Stimulated activated naive CD4-positive, alpha-beta T cell (primary cell): ENCODE measurements at places on chromosomes 4 and X.

DNA sequence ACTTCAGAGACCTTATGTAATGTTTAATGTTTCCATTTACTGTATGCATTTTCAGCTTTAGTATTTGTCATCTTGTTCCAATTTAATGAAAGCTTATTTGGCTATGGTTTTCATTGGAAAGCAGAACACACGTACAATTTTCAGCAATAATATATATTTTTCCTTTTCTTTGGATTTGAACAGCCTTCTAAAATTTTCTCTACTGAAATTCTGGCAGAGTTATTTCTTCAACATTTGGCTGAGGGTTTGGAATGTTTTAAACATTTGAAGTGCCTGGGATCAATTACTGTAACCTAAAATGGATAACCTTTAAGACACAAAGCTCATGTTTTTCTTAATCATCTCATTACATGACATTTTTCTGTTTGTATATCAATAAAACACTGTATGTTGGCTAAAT is 156.9 kb downstream of the TENM3 start:
- no peak for DNase-seq

- no peak for DNase-seq
Observed at GRCh38 chrX:13082206-13083065, 38.0 kb upstream of the FAM9C start.

DNA sequence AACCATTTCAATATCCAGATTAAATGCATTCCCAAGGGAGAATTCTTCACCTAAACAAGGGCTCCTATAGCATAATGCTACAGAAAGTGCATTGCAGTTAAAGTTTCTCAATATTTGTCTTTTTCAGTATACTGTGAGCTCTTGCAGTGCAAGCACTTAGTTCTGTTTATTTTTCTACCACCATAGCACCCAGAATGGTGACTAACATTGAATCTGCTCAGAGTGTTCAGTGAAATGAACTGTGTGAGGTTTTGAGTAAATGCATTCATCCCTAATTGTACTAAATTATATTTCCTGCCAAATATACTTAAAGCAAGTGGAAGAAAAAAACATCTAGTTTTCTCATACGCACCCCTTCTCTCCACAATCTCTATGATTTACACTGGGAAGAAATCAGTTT is 383.9 kb downstream of the PCDH7 start:
- DNase-seq = no peak

GRCh38 chrX:17769701-17770269 is 32.5 kb downstream of the SCML1 start:
- no peak for DNase-seq
